RPMI7951 (cell line): ENCODE measurements at places on chromosomes 4 and X.

GRCh38 chrX:123859409-123859845, 426 bp upstream of the XIAP start:
- DNase-seq: no peak

GRCh38 chr4:59553063-59553720, 1646.9 kb upstream of the ADGRL3 start:
- peak; percentile 28 for DNase-seq

GRCh38 chrX:48698306-48698705, 1.8 kb downstream of the SUV39H1 start:
- DNase-seq: no peak

- DNase-seq: peak; percentile 75
These were observed 77.6 kb downstream of the COX18 start for GRCh38 chr4:72991873-72992272.

DNA sequence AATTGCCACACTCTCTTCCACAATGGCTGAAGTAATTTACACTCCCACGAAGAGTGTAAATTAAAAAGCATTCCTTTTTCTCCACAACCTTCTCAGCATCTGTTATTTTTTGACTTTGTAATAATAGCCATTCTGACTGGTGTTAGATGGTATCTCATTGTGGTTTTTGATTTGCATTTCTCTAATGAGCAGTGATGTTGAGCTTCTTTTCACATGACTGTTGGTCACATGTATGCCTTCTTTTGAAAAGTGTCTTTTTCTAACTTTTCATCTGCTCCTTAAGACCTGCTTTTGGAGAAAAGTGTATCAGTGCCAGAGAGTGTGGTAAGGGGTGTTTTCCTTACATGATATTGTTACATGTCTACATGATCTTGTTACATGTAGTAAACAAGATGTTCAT, 25.7 kb downstream of the GUCY1A1 start:
- no peak for DNase-seq

- DNase-seq: peak; percentile 28
These were observed 46.4 kb upstream of the TMEM131L start for GRCh38 chr4:153419673-153420278.

DNA sequence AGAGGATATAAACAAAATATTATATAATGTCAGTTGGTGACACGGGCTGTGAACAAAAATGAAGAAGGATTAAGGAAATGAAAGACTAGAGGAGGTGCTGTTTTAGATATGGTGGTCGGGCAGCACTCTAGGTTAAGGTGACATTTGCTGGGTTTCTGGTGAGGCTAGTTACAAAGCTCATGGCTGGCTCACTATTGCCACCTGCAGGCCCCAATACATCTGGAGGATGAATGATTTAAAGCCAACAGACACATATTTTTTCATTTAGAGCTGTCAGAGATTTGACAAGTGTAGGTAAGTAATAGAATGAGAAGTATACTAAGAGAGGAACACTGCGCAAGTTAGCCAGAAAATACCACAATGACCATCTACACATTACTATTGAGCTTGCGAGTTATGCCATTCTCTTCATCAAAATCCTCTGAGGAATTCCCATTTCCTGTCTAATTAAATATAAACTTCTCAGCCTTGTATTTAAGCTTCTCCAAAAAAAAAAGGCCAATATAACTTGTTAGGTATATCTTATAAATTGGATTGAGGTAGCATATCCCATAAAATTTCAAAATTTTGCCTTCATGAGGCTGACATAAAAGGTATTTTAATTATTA, 6.4 kb upstream of the FGG start:
- peak; percentile 39 for DNase-seq

GRCh38 chr4:186151499-186151898, 39.9 kb upstream of the CYP4V2 start:
- no peak for DNase-seq

DNA sequence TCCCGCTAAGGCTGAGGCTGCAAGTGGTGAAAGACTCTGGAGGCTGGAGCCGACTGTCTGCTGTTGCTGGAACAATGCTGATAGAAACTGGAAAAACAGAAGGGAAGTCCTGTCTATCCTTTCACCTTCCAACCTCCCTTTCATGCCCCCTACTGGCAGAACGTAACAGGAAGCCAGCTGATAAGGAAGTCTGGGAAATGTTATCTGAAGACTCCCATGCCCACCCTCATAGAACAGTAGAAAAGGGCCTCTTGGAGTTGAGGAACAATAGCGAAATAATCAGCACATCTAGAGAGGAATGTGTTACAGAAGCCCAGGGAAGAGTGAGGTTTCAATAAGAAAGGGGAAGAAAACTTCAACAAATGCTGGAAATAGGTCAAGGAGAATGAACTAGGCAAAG, 117.1 kb upstream of the DKK2 start:
- DNase-seq: peak; percentile 25

- DNase-seq: no peak
These were observed 1531.2 kb downstream of the STIM2 start for GRCh38 chr4:28391877-28392276.

DNA sequence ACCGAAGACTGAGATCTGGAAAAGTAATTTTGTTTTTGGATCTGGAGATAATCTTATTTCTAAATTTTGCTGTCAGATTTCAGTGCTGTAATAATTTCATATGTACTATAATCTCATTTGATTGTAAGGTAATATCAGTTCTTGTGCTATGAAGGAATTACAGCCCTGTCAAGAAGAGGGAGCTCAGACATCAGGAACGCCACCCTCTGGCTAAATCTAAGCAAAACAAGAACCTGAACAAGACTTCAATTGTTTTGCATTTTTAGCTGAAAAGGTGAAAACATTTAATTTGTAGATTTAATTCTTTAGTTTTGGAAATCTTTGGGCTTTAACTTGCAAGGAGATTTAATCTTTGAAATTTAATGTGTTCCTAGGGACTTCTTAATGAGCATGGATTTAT, 525.4 kb upstream of the HS3ST1 start:
- DNase-seq: peak; percentile 1

GRCh38 chr4:112978691-112979472, 70.6 kb upstream of the ANK2 start:
- peak; percentile 24 for DNase-seq

DNA sequence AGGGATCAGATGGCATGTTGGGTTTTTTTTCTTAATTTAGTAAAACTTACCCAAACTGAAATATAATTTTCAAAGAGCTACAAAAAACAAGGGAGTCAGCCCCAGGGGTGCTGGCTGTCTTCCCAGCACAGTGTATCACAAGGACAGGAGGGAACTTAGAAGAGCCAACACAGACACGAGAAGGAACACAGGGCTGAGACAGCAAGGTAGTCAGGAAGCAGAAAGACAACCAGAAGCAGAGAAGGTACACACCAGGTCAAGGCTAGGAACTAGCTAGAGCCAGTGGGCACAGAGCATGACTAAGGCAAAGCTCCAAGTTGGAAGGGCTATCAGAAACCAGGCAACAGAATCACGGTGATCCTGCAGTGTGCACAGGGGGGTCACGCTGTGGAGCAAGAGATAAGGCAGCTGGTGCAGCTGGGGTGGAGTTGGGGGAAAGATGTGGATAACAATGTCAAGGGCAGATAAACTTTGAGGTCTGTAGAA, 168.7 kb downstream of the NR3C2 start:
- DNase-seq: no peak

GRCh38 chr4:77734928-77735327, 84.2 kb downstream of the CNOT6L start:
- DNase-seq: peak; percentile 88

- no peak for DNase-seq
These were observed 27.4 kb downstream of the NOCT start for GRCh38 chr4:139042981-139043460.

- no peak for DNase-seq
These were observed 233.0 kb downstream of the DKK2 start for GRCh38 chr4:106803083-106803482.

DNA sequence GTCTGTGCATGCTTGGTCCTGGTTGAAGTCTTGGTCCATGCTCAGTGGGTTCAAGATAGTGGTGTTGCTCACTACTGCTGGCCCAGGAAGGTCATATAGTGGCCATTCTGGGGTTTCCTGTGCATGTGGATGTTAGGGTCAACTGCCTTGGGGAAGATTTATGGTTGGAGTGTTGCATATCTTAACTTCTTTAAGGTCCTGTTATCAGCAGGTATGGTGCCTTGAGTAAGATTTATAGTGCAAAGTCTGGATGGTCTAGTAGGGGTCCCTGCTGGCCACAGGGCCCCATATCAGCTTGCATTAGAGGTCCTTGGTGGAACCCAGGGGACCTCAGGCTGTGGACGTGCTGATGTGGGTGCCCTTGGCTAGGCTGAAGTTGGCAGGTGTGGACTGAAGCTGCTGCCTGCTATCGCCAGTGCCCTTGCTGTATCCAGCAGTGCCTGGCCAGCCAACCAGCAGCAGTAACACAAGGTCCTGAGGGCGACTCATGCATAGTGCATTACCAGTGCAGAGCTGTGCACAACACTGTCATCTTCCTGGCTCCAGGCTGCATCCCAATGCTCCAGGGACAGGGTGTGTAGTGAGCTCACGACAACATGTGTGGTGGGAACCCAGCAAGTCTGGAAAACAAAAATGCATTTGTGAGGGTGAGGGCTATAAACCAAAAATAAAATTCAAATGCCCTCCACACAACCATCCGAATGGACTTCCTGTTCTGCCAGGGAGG, 61.0 kb downstream of the BEX3 start:
- DNase-seq: no peak
